ENCODE measurements at places on chromosomes 3 and 15.

- no peak for DNase-seq
These were observed 101.7 kb upstream of the SMAD3 start for GRCh38 chr15:66963710-66964109.

DNA sequence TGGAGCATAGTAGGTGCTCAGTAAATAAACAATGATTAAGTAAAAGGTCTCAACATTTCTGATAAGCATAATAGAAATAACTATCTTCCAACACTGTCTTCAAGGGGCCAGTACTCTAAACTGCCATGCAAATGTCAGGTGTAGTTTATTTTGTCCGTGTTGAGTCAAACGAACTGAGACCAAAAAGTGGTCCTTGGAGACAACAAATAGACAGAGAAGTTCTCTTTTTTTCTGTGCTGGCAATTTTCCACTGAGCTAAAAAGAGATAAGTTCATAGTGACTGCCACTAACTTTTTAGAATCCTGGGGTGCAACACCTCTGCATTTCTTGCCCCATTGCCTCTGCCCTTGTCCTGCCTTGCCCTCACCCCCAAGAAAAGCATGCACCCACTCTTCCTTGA is 14.7 kb upstream of the MBNL1 start:
- no peak for DNase-seq

DNA sequence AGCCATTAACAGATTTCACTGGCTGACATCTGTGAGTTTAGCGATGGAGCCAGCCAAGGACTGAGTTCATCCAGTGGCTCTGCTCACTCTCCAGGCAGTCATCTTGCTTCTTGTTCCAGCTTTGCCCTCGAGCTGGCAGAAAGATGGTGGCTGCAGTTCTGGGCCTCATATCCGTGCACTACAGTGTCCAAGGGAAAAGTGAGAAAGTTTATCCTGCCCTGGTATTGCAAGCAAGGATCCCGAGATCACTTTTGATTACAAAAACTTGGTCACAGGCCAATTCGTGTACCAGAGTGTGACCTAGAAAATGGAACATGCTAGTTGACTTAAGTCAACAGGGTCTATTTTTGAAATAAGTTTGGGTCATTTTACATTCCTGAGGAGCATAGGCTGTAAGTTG is 288.0 kb upstream of the CHRM5 start:
- DNase-seq = no peak

DNA sequence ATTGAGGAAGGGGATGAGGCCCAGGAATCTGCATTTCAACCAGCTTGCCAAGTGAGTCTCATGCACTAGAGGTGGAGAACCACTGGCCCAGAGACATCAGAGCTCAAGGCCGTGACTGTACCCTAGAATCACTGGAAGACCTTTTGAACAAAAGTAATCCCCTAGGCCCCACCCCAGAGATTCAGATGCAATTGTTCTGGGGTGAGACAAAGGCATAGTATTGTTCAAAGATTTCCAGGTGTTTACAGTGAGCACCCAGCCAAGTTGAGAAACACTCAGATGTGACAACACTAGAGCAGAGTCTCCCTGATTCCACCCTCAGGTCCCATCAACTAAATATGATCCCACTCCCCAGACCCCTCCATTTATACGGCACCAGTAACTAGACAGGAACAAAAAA is 290.3 kb upstream of the TLE3 start:
- no peak for DNase-seq

GRCh38 chr3:193564012-193564411 is 9.3 kb upstream of the ATP13A4 start:
- peak; percentile 54 for DNase-seq

- no peak for DNase-seq
These were observed 8.2 kb downstream of the SLC6A6 start for GRCh38 chr3:14410503-14411165.

GRCh38 chr15:88220443-88221335 is 35.9 kb downstream of the NTRK3 start:
- no peak for DNase-seq

GRCh38 chr3:98603580-98603979 is 10.2 kb upstream of the CPOX start:
- DNase-seq = no peak

- no peak for DNase-seq
These were observed 16.9 kb downstream of the TMEM43 start for GRCh38 chr3:14141602-14142341.

- no peak for DNase-seq
These were observed 180.6 kb downstream of the PTPRG start for GRCh38 chr3:61742006-61742405.

DNA sequence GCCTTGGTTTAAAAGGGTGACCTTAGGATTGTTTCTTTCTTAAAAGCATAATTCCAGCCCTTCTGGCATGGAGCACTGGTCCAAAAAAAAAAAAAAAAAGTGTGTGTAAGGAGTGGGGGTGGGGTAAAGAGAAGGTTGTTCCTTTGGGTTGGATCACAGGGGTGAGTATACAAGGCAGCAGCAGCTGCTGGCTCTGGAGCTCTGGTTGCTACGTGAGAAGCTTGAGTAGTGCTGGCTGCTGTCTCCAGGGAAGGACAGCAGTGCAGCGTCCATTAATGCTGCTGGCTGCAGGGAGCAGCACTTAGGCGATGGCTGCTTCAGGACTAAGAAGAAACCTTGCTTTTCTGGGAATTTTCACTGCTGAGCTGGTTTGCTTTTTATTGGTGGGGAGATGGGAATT is 2.3 kb downstream of the SETD5 start:
- DNase-seq = peak; percentile 82

All from H9 (cell line).